ENCODE measurements at places on chromosomes 5 and 9.

- no peak for DNase-seq
These were observed 281.9 kb upstream of the TLE4 start for GRCh38 chr9:79289856-79290255.

DNA sequence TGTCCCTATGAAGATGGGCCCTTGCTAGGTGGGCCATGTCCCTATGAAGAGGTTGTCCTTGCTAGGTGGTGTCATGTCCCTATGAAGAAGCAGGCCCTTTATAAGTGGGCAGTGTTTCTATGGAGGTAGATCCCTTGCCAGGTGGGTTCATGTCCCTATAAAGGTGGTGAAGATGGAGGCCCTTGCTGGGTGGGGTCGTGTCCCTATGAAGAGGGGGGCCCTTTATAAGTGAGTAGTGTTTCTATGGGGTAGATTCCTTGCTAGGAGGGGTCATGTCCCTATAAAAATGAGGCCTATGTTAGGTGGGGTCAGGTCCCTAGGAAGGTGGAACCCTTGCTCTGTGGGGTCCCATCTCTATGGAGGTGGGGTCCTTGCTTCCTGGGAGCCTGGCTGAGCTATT lies 283.4 kb upstream of the IRX2 start:
- no peak for DNase-seq

DNA sequence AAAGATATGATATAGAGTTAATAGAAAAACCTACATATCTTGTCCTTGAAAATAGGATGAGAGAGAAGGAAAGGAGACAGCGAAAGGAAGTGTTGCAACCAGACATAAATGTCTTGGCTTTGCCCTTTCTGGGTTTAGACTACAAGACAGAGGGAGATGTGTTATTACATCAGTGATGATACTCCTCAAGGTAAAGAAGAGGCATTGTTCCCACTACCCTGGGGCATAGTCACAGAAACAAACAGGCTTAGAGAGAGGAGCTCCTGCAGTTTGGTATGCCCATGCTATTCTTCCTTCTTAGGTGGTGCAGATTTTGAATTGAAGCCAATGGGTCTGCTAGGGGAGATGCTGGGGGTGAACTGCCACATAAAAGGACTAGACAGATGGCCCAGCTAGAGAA lies 166.8 kb upstream of the RFX3 start:
- DNase-seq = no peak

- peak; percentile 34 for DNase-seq
These were observed 605.0 kb upstream of the CLINT1 start for GRCh38 chr5:158463938-158464337.

- DNase-seq = no peak
These were observed 113.4 kb downstream of the FBN2 start for GRCh38 chr5:128424646-128425045.

DNA sequence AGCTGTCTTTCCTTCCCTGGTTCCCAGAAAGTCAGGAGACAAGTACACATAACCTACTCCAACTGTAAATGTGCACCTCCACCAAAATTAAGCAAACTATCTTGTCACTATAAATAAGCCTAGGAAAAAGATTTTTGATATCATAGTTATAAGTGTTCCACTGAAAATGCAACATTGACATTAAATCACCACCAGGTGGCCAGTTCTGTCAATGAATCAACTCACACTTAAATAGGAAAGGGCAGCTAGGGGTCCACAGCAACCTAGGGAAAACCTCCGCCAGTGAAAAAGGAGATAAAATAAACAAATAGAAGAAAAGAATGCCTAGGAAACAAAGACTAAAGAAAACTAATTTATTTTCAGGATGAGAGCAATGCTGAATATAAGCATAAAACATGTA lies 243.0 kb upstream of the PTPRD start:
- DNase-seq = no peak

- DNase-seq = no peak
These were observed 256.4 kb upstream of the CDH6 start for GRCh38 chr5:30937070-30937469.

DNA sequence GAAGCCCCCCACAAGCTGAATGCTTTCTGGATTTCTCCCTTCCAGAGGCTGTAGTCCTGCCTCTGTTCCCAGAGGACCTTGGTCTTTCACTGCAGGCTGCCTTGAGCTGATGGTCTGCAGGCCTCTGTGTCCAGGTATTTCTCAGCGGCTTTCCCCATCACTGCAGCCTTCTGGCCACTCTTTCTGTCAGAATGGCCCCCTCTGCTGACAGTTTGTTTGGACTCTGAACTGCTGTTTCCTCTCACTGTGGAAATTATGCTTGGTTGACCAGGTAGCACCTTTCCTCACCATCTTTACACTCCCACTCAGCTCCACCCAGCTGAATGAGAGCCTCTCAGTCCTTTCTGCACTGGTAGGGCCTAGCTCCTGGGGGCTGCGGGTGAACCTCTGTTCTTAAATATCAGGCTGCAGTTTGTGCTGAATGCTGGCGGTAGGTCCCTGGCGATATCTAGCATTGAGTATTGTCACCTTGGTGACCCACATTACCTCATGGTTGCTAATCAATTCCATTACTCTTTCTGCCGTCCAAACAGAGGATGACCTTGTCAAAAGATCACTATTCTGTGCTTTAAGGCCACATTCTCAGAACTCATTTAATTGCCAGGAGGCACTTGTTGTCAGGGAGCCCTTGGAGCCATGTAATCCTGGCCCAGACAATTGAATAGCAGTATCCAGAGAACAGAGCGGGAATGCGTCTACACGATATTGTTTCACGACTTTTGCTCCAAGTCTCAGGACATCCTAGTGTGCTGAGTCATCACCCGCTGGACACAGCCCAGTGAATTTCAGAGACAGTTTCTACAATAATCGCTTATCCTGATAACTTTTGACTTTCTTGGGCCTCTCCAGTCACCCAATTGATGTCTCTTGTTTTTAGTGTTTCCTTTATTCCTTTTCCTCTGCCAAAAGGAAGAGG lies 230.2 kb downstream of the TENT4A start:
- no peak for DNase-seq

- DNase-seq = no peak
These were observed 118.9 kb upstream of the S1PR3 start for GRCh38 chr9:88872192-88872946.

- DNase-seq = no peak
These were observed 62.9 kb downstream of the EFNA5 start for GRCh38 chr5:107607671-107608345.

- no peak for DNase-seq
These were observed 4.9 kb upstream of the KIF4B start for GRCh38 chr5:155008669-155009068.

- DNase-seq = no peak
These were observed 79.5 kb upstream of the LHFPL2 start for GRCh38 chr5:78727786-78728761.
